Vagina (tissue), 2 donors: ENCODE measurements at places on chromosomes 7 and 10. TPM values are rescaled to one million over a fixed set of nuclear protein-coding genes. Genes with fewer than 3 reads are reported as not detected.
A peak's percentile ranks its signal among the peaks of the same experiment; 100 is the strongest.

Gene NT5C3A
- 17.2 TPM for total RNA-seq

Gene SFRP5
- total RNA-seq: 1.7 TPM

Gene PARG
- total RNA-seq: 23.6 TPM

Gene TMEM270
- not detected for total RNA-seq

Gene BAMBI
- 10.8 TPM for total RNA-seq

DNA sequence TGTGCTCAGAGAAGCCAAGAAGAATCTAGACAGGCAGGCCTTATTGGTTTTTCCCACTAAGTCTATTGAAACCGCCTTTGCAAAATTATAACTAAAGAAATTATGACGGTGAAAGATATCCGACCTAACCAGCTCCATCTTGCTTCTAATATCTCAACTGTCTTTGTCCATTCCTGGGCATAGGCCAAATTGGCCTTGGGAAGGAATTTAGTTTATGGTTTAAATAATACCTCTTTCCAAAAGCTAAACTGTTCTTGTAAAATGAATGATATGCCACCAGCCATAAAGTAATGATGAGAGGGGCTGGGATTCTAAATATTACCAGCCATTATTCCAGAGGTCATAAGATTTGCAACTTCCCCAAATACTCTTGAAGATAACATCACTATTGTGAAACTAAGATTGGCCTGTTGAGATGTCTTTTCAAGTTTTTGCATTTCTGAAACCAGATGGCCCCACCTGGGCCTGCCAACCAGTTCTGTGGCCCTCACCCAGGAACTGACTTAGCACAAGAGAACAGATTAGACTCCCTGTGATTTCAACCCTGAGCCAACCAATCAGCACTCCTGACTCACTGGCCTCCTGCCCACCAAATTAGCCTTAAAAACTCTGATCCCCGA is 41.2 kb upstream of the SLC35G1 start:
- no peak for DNase-seq

- peak; percentile 62 for DNase-seq
Measured at GRCh38 chr7:63080831-63081230, 917.8 kb upstream of the ZNF722 start.

- no peak for DNase-seq
Measured at GRCh38 chr10:1061930-1062774, 6.0 kb downstream of the WDR37 start.

- DNase-seq: no peak
Measured at GRCh38 chr7:2959103-2959680, 84.5 kb downstream of the CARD11 start.

GRCh38 chr7:44637788-44638594 is 31.6 kb downstream of the OGDH start:
- no peak for DNase-seq

GRCh38 chr10:48751730-48752129 is 67.1 kb downstream of the WDFY4 start:
- DNase-seq: peak; percentile 29

DNA sequence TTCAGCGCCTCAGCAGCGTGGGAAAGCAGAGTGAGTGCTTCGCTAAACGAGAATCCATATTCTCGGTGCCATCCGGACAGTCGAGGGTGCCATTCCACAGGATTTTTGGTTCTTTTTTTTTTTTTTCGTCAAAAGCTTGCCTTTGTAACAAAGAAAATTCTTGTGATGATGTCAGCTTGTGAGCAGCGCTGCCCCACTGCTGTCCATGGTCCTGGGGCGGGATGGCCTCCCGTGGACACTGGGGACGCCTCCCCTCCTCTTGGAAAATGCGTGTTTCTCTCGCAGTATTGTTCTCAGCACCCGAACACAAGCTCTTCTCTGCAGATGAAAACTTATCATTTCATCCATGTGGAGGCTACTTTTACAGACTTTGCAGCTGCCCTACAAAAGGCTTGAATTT is 477.4 kb downstream of the TCERG1L start:
- no peak for DNase-seq

DNA sequence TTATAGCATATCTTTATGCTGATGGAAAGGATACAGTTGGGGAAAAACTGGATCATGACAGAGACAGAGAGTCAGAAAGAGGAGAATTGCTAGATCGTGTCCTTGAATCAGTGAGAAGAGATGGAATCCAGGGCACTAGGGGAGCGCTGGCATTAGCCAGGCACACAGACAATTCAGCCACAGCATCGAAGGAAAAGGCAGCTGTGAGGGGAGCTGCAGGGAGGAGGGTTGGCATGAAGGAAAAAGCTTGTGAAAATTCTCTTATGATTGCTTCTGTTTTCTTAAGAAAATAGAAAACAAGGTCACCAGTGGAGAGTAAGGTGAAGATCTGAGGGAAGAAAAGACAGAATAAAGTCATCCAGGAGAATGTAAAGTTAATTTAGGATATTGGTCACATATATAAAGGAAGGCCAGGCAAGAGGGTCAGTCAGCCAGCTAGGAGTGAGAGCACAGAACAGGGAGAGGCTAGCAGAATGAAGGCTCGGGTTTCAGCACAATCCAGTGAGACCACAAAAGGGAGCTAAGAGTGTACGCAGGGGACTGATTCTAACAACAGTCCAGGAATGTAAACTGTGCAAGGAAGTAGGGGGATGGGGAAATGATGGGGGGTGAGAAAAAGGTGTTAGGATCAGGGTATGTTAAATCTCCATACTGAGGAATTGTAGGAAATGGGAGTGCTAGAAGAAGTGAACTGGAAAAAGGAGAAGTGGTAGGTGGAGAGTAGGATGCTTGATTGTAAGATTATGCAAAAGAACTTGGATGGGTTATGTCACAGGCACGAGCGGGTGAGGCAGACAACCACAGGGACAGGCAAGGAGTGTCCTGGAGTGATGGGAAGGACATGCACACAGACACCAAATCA is 112.0 kb downstream of the RNF32 start:
- no peak for DNase-seq

DNA sequence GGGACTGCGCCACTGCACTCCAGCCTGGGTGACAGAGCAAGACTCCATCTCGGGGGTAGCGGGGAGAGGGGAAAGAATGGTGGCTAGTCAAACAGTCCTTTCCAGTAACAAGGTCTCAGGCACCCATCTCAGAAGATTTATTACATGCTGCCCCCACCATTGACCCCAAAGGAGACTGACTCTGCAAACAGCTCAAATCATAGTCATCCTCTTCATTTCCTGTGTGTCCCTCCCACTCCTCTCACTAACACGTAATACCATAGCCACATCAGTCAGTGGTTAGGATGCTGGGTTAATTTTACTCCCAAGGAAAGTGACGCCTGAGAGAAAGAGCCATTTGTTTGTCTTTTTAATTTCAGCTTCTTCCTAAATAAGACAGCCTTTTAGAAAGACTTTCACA is 56.6 kb upstream of the BET1 start:
- no peak for DNase-seq

- no peak for DNase-seq
Measured at GRCh38 chr10:104734433-104734832, 93.3 kb downstream of the SORCS3 start.

DNA sequence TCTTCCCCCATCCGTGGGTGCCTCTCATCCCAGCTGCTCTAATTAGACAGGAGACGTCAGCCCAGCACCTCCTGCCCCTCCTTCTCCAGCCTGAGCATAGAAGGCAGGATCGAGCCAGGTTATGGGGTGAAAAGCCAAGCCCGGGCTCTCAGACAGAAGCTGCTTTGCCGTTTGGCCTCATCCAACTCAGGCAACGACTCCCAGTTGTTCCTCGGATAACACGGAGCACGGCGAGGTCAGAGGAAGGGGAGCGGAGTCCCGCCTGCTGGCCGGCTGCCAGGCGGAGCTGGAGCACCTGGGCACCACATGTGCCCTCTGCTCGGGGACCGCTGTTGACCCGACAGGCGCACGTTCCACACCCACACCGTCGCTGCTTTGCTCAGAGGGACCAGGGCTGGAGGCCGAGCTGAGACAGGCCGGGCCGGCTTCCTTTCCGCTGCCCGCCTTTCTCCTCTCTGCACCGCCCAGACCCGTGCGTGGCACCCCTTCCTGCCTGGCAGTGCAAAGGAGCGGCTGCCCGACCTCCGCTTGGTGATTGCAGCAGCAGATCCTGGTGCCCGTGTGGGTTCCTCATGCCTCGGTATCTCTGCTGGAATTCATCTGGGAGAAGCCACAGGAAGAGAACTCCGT is 21.6 kb upstream of the UNCX start:
- DNase-seq: no peak
